ENCODE measurements at places on chromosomes 4 and X.

GRCh38 chr4:168440442-168441264 is 39.6 kb downstream of the DDX60L start:
- no peak for DNase-seq

DNA sequence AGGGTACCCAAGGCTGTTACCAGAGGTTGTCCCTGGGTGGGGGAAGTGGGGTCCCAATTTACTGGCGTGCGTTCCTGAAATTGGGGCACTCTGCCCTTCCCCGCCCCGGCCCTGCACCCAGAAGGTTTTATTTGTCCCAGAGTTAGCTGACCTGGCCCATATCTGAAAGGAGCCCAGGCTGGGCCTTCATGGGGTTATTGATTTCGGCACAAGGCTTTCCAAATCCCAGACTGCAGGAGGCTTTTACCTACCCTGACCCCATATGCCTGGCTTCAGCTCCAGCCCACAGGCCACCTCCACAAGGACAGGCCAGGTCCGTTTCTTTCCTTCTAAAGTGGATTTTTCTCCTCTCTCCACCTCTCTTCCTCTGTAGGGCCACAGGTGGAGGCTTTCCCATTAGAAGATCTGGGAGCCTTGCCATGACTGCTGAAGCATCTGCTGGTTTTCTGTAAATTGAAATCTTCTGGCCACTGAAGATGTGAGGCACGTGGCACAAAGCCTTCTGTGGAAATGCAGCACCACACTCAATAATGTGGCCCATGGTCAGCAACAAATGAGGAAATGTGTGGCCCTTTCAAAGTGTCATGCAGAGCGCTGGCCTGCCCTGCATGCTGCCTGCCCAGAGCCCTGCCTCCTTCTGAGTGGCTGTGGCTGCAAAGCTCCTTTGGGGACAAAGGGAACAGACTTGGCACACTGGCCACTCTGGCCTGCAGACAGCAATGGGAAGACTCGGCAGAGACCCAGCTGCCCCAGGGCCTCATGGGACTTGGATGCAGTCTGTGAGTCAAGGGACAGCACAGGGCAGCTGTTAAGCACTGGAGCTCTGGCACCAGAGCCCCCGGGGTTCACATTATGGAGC is 43.1 kb upstream of the MTM1 start:
- no peak for DNase-seq

- no peak for DNase-seq
These were observed 18.0 kb downstream of the RHOH start for GRCh38 chr4:40214661-40215418.

GRCh38 chrX:81237516-81237915 is 35.6 kb downstream of the SH3BGRL start:
- no peak for DNase-seq

DNA sequence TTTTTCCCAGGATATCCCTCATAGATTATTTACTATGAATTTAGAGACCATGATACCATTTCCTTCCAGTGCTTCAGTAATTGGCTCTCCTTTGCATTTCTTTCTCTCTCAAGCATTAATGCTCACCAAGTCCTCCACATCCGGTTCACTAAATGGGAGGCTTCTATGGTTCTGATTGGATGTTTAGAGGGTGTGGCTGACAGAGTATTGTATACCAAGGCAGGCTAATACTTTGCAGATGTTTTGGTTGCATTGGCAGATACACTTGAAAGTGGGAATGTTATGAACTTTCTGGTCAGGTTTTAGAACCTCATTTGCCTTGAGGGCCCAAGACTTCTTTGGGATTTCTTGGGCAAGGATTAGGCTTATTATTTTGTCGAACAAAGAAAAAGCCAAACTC is 24.2 kb downstream of the CBLL2 start:
- DNase-seq, result no peak

GRCh38 chr4:55635282-55635681 is 816 bp downstream of the NMU start:
- DNase-seq, result no peak

Data from colonic mucosa (tissue), 4 donors.